ENCODE measurements at places on chromosomes 12 and 14. TPM values are rescaled to one million over a fixed set of nuclear protein-coding genes. Genes with fewer than 3 reads are reported as not detected.

DNA sequence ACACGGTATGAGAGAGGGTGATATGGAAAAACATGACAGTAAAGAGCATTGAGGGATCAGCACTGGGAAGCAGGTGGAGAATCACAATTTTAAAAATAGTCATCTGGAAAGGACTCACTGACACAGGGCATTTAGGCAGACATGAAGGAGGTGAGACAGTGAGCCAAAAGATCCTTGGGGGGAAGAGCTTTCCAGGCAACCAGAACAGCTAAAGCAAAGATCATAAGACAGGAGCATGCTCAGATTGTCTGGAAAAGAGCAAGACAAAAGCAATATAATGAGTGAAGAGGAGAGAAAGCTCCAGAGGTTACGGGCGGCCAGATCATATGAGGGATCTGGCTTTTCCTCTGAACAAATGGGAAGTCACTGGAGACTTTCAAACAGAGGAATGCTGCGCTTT is 63.9 kb downstream of the DENND5B start:
- H3K27ac ChIP-seq = no peak overlapping the region
- H3K27me3 ChIP-seq = peaks cover 50% of the 10 kb centered on the region
- DNase-seq = no peak
- H3K4me3 ChIP-seq = no peak overlapping the region

CCDC88C gene
- 333 TPM for total RNA-seq

- peaks cover 2% of the 10 kb centered on the region for H3K36me3 ChIP-seq
- peaks cover 17% of the 10 kb centered on the region for H3K27me3 ChIP-seq
- H3K4me3 ChIP-seq = no peak overlapping the region
- no peak overlapping the region for H3K27ac ChIP-seq
- no peak for DNase-seq
- peaks cover 5% of the 10 kb centered on the region for H3K4me1 ChIP-seq
Observed at GRCh38 chr12:124032265-124032886, 59.4 kb downstream of the ZNF664 start.

FAM186B gene
- total RNA-seq = 0.39 TPM

TAS2R42 gene
- total RNA-seq = not detected

DNA sequence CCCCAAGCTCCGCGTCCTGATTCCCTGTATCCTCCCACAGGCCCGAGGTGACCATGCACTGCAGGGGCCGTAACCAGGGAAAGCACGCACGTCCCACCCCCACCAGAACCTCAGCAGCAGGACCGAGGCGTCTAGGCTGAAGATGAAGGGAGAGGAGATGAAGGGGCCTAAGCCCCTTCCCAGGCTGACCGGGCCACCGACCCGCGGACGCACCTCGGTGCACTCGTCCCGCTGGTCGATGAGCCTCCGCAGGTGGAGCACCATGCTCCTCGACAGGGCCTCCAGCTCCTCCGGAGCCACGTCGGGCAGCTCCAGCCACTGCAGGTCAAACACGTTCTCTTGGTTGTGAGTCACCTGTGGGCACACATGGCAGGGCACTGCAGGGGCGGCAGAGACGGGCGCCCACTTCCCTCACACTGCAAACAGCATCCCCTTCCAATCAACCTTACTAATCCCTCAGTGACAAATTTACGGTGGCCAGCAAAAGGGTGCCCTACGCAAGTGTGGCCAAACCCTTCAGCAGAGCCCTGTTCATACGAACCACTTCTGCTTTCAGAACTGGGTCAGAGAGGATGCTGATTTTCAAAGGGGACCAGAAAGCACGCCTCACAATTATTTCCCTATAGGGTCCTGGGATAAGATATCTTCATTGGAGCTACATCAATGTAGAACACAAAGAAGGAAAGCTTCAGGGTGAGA is 77.8 kb downstream of the CCDC88C start:
- H3K36me3 ChIP-seq = peaks cover 4% of the 10 kb centered on the region
- peaks cover 20% of the 10 kb centered on the region for H3K4me1 ChIP-seq
- H3K27ac ChIP-seq = peak overlapping the region; percentile 80
- H3K27me3 ChIP-seq = no peaks in the 10 kb centered on the region

C12orf42 gene
- total RNA-seq = 7.1 TPM

SSTR1 gene
- not detected for total RNA-seq

GRCh38 chr14:26170885-26171284 is 426.9 kb downstream of the NOVA1 start:
- H3K27me3 ChIP-seq = no peaks in the 10 kb centered on the region
- DNase-seq = no peak
- H3K36me3 ChIP-seq = no peaks in the 10 kb centered on the region
- no peaks in the 10 kb centered on the region for H3K4me1 ChIP-seq

PIP4P1 gene
- 58.5 TPM for total RNA-seq

- DNase-seq = no peak
- peaks cover 27% of the 10 kb centered on the region for H3K27me3 ChIP-seq
- H3K4me1 ChIP-seq = no peaks in the 10 kb centered on the region
- no peaks in the 10 kb centered on the region for H3K36me3 ChIP-seq
- H3K27ac ChIP-seq = no peak overlapping the region
Observed at GRCh38 chr12:24778486-24779304, 170.2 kb downstream of the BCAT1 start.

DNA sequence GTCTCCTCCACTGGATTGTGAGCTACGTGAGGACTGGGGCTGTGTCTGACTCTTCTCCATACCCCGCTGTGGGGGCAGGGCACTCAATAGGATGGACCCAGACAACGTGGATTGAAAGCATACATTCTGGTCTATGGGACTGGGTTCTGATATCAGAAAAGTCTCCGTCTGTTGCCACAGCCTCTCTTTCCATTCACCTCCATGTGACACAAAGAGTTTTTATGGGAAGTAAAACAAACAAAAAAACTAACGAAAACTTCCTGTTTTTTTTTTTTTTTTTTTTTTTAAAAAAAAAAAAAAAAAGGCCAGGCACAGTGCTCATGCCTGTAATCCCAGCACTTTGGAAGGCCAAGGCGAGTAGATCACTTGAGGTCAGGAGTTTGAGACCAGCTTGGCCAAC is 44.7 kb downstream of the SLC8A3 start:
- no peaks in the 10 kb centered on the region for H3K36me3 ChIP-seq
- no peak overlapping the region for H3K4me3 ChIP-seq
- peaks cover 82% of the 10 kb centered on the region for H3K27me3 ChIP-seq
- no peak for DNase-seq

SOAT2 gene
- total RNA-seq = 0.83 TPM

SARNP gene
- total RNA-seq = 37.3 TPM

DNA sequence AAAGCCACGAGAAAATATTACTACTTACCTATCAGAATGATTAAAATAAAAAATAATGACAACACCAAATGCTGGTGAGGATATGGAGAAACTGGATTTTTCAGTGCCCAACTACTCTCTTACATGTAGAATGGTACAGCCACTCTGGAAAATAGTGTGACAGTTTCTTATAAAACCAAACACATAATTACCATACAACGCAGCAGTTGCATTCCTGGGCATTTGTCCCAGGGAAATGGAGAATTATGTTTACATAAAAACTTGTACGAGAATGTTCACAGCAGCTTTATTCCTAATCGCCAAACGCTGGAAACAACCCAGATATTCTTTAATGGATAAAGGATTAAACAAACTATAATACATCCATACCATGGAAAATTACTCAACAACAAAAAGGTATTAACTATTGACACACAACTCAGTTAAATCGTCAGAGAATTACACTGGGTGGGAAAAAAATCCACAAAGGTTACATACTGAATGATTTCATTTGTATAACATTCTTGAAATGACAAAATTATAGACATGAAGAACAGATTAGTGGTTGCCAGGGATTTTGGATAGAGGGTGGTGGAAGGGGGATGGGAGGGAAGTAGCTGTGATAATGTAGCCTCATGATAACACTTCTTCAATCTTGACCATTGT is 35.4 kb downstream of the TAOK3 start:
- no peak overlapping the region for H3K4me3 ChIP-seq
- peaks cover 2% of the 10 kb centered on the region for H3K36me3 ChIP-seq
- DNase-seq = no peak
- H3K27ac ChIP-seq = no peak overlapping the region

All from T-helper 17 cell (primary cell).